Stomach (tissue), 19 donors: ENCODE measurements at places on chromosomes 16 and 17. TPM values are rescaled to one million over a fixed set of nuclear protein-coding genes. Genes with fewer than 3 reads are reported as not detected.

The SRL gene
- 1.5 TPM for polyA plus RNA-seq

DNA sequence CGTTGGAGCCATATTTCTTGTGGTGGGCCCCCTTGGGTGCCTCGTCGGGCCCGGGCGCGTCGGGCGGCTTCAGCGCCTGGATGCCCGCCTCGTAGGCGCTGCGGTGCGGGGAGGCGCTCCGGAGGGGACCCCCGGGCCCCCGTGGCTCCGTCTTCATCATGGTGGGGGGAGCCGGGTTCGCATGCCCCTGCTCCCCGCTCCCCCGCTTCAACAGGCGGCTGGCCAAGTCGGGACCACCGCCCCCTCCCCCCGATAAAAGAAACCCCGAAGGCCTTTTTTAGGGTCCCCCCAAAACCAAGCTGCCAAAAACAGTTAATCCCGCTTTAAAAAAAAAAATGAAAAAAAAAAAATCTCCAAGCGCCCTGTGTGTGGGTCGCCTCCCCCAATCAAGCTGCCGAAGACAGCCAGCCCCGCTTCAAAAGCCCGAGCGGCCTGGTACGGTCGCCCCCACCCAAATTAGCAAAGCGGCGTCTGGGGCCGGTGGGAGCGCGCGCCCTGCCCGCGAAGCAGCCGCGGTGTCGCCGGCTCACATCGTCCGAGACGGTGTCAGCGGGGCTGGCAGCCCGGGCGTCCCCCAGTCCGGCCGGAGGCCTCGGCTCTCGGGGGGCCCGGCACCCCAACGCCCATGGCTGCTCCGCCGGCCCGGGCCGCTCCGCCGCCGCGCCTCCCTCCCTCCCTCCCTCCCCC lies at the start of gene PPP1R9B:
TSS of gene PPP1R9B (minus strand) at position 324 of the 687 bp plus-strand sequence. CDS start at position 160, 164 bp downstream.
- H3K4me3 ChIP-seq, result peak within 1 kb of the TSS; percentile 75
- peak within 1 kb of the TSS; percentile 93 for H3K27ac ChIP-seq
- H3K36me3 ChIP-seq, result peaks cover 6% of the 10 kb centered on the region
- DNase-seq, result no peak
- H3K4me1 ChIP-seq, result peaks cover 69% of the 10 kb centered on the region
- no peaks in the 10 kb centered on the region for H3K27me3 ChIP-seq

DNA sequence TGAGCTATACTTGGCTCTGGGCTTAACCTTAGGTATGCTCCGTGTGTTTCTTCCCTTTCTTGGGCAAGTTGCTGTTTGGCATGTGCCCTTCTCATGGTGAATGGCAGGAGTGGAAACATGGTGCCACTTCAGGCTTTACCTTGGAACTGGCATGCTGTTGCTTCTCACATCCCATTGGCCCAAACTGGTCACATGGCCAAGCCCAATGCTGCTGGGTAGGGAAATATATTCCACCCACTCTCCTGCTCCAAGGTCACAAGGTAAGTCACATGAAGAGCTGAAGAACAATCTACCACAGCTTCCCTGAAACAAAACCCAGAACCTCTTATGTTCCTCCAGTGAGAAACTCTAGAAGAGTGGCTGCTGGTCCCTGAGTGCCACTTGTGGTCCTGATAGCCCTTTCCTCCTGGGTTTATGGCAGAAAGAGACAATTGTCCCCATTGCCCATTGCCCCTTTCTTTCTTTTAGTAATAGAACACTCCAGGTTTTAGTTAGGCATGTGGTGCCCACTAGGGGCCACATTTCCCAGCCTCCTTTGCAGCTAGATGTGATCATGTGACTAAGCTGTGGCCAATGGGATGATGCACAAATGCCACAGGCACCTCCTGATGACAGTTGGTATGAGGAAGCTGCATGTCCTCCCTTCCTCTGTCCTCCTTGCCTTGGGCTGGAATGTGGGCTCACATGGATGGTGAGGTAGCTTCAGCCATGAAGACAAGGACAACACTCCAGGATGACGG lies 50.3 kb downstream of the MEOX1 start:
- no peak for DNase-seq
- H3K36me3 ChIP-seq, result no peaks in the 10 kb centered on the region
- H3K27me3 ChIP-seq, result no peaks in the 10 kb centered on the region
- H3K4me3 ChIP-seq, result no peak overlapping the region
- peaks cover 18% of the 10 kb centered on the region for H3K4me1 ChIP-seq

GRCh38 chr17:80261159-80261894 lies 675 bp downstream of the RNF213 start:
- H3K27ac ChIP-seq, result peak overlapping the region; percentile 100
- no peaks in the 10 kb centered on the region for H3K27me3 ChIP-seq
- H3K36me3 ChIP-seq, result peaks cover 6% of the 10 kb centered on the region
- peak overlapping the region; percentile 84 for H3K4me3 ChIP-seq
- DNase-seq, result peak; percentile 49

DNA sequence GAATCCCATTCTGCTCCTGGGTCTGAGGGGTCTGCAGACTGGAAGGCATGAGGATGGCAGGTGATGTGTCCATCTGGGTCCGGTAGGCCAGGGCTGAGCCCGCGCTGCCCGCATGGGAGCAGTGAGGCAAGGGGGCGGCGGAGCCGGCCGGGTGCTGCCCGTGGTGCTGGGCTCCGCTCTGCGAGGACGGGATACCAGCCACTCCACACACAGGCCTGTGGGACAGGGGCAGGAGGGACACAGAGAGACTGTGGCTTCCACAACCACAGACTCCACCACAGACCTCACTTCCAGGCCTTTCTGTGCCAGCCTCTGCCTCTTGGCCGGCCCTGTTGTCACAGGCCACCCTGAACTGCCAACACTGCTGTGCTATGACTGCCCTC lies 25.4 kb downstream of the MAP1LC3B start:
- no peak overlapping the region for H3K4me3 ChIP-seq
- no peaks in the 10 kb centered on the region for H3K4me1 ChIP-seq
- DNase-seq, result no peak
- H3K27ac ChIP-seq, result no peak overlapping the region
- no peaks in the 10 kb centered on the region for H3K27me3 ChIP-seq

GRCh38 chr17:8847891-8848290 lies 19.6 kb downstream of the PIK3R6 start:
- DNase-seq, result no peak
- H3K27ac ChIP-seq, result no peak overlapping the region
- no peak overlapping the region for H3K4me3 ChIP-seq
- no peaks in the 10 kb centered on the region for H3K4me1 ChIP-seq
- H3K36me3 ChIP-seq, result no peaks in the 10 kb centered on the region

GRCh38 chr17:69869667-69870066 lies 205.4 kb upstream of the KCNJ16 start:
- no peaks in the 10 kb centered on the region for H3K27me3 ChIP-seq
- no peaks in the 10 kb centered on the region for H3K36me3 ChIP-seq
- H3K4me1 ChIP-seq, result no peaks in the 10 kb centered on the region
- no peak overlapping the region for H3K27ac ChIP-seq
- no peak for DNase-seq
